DMS79 (cell line): ENCODE measurements at places on chromosomes 16 and 17.

- no peak for DNase-seq
These were observed 210.0 kb downstream of the TMEM114 start for GRCh38 chr16:8380311-8380710.

DNA sequence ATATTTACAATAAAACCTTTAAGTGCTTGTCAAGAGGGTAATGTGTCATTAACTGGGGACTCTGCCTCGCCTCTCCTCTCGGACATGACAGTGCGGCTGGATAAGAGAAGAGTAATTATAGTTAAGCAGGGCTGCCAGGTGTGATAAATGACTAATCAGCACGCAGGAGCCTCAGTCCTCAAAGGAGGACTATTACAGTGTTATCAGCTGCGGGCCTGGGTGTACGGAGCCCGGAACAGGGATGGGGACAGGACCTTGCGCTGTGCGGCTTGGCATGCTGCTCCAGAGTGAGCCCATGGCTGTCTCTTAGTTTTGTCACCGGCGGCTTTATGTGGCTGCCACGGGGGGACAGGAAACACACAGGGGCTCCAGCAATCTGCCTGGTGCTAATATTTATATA lies 607.2 kb downstream of the MAF start:
- peak; percentile 22 for DNase-seq

DNA sequence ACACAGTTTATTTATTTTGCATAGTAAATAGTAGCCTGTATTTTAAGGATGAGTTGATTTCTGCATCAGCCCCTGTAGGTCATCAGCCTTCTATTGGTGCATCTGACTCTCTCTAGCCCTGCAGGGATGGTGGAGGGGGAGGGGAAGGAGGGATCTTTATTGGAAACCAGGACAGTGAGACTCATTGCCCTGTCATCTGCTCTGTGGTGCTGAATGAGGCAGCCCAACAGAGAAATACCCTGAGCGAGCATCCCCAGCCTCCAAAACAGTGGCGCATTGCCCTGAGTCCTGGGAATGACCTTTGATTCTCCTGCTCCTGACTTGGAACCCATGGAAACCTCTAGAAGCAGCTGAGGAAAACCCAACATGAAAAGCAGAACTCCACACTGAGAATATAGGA lies 45.5 kb upstream of the STH start:
- DNase-seq: no peak

GRCh38 chr16:50844840-50845239 lies 103.0 kb downstream of the CYLD start:
- DNase-seq: no peak

- no peak for DNase-seq
These were observed 19.8 kb upstream of the MARCHF10 start for GRCh38 chr17:62827746-62828485.
